Caki2 (cell line): ENCODE measurements at places on chromosomes 4 and X. TPM values are rescaled to one million over a fixed set of nuclear protein-coding genes. Genes with fewer than 3 reads are reported as not detected.

GRCh38 chr4:150002561-150002960 is 75.7 kb upstream of the DCLK2 start:
- no peak for DNase-seq

DNA sequence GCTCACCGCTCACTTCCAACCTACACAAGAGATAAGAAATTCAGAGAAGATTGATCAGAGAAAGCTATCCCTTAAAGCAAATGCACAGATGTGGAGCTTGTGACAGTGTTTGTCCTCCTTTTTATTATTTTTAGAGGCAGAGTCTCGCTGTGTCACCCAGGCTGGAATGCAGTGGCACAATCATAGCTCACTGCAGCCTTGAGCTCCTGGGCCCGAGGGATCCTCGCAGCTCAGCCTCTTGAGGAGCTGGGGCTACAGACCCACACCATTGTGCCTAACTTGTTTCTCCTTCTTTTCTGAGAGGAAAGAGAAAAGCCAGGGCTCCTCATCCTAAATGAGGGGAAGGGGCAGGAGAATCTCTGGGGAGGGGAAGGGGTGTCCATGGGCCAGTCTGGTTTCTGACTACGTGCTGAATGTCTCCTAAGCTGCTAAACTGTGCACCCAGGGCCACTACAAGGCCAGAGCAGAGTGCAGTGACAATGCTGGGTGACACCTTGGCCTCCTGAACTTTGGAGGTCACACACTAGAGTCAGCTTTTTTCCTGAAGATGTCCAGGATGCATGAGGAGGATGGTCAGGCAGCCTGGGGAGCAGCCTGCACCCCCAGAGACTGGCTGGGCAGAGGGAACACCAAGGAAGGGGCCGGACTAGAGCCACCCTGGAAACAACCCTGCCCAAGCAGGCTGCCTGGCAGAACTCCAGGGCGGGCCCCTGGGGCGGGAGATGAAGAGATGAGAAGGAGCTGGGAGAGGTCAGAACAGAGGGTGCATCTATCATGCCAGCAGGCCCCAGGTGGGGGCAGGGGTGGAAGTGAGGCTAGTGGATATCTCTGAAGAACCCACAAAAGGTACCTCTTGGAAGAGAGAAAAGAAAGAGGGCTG is 55.5 kb upstream of the PROM1 start:
- DNase-seq: no peak

- no peak for DNase-seq
Observed at GRCh38 chrX:155662282-155662681, 49.5 kb upstream of the TMLHE start.

DNA sequence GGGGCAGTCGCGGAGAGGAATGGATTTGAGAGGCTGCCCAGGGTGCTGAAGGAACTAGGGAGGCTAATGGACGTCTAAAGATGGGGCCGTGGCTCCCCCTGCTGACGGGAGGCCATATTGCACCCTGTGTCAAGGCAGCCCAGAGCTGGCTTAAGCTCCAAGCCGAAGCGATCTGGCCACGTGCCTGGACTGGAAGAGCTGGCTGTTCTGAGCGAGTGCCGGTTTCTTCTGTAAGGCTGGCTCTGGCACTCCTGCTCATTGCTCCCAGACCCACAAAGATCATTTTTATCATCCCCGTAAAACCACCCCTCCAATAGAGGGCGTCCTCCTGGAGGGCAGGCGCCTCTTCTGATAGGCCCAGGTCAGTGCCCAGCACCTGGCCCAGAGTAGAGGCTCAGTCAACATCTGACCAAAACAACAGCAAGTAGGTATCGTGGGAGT is 5.6 kb downstream of the PNCK start:
- peak; percentile 60 for DNase-seq

DNA sequence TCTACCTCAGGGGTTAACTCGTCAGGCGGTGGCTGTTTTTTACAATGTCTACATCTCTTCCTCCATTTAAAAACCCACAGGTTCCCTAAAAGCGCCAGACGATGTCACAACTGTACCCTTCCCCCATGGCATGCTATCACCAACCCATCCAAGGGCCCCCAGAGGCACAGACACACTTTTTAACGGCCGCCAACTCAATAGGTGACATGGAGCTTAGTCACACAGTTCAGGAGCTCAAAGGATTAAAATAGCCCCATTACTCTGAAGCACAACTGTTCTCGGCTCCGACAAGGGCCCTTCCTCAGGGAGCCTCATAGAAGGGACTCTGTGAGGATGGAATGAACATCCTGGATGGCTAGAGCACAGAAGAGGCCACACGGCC is 12.4 kb downstream of the SH3KBP1 start:
- DNase-seq: no peak

GRCh38 chrX:37912304-37912703 is 64.9 kb upstream of the DYNLT3 start:
- peak; percentile 65 for DNase-seq

DNA sequence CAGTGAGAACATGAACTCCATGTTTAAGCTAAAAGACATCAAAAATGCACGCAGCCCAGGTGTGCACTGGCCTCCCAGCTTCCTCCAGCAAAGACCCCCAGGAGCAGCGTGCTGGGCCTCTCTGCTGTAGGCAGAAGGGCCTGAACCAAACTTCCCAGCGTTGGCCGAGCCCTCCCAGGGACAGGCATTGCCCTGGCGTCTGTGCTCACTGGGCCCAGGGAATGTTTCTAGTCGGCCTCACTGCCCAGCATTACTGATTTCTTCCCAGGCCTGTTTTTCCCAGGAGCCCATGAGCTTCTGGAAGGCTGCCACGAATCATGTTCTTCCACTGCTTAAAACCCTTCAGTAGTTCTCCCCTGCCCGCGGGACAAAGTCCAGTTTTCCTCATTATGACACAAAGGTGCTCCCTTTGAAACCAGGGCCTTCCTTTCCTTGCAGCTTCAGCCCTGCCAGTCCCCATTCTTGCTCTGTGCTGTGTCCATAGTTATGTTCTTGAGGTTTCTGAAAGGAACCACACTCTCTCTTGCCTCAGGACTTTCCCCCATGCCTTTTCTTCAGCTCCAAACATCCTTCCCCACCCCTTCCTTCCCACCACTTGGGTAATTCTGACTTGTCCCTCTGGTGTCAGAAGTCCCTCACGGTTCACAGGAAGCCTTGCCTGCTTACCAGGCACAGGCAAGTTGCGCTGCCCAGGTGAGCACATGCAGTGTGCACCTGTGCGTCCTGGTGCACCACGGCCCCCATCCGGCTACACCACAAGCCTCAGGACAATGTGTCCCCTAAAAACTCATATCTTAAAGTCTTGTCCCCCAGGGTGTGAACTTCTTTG is 93.4 kb upstream of the ENPP6 start:
- no peak for DNase-seq

- no peak for DNase-seq
Observed at GRCh38 chr4:91035276-91035675, 908.1 kb downstream of the CCSER1 start.

DNA sequence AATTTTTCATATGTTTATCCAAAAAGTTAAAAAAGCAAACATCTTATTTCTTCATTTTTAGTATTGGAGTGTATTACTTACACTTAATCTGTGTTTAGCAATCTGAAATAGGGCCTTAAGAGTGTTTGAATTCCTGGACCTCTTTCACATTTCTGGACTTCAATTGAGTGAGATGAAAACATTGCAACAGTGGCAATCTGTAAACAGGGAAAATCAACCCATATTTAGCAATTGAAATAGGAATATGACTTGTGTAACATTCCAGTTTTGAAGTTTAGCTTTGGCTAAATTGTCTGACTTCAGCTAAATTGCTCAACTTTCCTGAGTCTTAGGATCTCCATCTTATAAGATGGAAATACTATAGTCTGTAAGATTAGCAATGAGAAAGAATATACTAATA is 34.6 kb upstream of the FHL1 start:
- DNase-seq: no peak

DNA sequence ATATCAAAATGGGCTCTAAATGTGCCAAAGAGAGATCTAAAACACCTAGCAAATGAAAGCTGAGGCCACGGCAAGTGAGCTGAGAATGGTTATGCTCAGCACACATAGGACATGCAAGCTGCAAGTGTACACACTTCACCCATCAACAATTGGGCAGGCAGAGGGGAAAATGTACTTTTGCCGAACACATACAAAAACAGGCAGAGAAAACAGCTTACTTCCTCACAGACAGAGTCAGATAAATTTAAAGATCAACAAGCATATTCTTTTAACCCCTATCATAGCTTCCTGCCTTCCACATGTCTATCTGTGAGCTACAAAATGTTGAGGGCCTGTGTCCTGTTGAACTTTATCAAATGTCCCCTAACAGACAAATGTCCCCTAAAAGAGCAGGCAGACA is 60.3 kb downstream of the SH3KBP1 start:
- DNase-seq: no peak

DNA sequence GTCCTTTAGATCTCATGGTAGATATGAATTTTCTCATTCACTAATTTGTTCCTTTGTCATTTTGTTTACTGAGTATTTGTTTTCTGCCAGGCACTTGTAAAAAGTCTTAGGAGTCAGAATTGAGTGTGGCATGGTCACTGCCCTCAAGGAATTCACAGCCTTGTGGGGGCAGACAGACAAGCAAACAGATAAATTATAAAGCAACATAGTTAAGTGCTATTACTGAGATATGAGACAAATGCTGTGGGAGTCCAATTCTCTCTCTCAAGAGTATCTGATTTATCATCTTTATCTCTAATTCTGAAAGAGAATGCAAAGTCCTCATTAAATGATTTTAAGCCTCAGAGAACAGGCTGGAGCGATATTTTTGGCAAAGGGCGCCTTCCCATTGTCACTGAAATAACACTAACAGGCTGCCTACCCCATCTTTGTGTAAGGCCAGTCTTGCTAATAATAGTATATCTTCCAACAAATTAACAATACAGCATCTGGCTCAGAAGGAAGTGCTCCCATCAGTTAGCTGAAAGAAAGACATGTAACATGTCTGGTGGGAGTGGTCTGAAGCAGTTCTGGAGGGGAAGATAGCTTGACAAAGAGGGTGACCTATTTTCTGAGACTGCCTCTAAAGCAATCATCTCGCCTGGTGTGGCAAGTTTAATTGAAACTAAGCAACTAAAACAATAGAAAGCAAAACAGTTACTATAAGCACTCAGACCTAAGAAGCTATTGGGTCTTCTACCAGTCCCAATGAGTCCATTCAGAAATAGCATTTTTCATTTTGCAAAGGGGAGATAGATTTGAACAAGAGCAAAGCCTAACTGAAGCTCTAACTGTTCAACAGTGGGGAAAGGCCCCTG is 61.5 kb upstream of the AMOT start:
- DNase-seq: no peak

GRCh38 chr4:176377780-176378179 is 58.0 kb downstream of the SPCS3 start:
- DNase-seq: peak; percentile 19

- no peak for DNase-seq
Observed at GRCh38 chr4:40990899-40991265, 223.5 kb downstream of the APBB2 start.

GRCh38 chr4:61918987-61919386 is 718.9 kb downstream of the ADGRL3 start:
- no peak for DNase-seq

The FAM241A gene
- 0.03 TPM in 1 of 2 replicates, not detected in the other for total RNA-seq

The CENPE gene
- 4.3 and 19.4 TPM in 2 replicates for total RNA-seq

The FRMPD4 gene
- under 0.01 TPM in 1 of 2 replicates, not detected in the other for total RNA-seq

The NEIL3 gene
- total RNA-seq: 16.3 and 20.7 TPM in 2 replicates
